HS-5 (cell line): ENCODE measurements at places on chromosomes 2 and 18.

GRCh38 chr2:47485751-47486300, 82.9 kb downstream of the MSH2 start:
- peak; percentile 29 for DNase-seq

DNA sequence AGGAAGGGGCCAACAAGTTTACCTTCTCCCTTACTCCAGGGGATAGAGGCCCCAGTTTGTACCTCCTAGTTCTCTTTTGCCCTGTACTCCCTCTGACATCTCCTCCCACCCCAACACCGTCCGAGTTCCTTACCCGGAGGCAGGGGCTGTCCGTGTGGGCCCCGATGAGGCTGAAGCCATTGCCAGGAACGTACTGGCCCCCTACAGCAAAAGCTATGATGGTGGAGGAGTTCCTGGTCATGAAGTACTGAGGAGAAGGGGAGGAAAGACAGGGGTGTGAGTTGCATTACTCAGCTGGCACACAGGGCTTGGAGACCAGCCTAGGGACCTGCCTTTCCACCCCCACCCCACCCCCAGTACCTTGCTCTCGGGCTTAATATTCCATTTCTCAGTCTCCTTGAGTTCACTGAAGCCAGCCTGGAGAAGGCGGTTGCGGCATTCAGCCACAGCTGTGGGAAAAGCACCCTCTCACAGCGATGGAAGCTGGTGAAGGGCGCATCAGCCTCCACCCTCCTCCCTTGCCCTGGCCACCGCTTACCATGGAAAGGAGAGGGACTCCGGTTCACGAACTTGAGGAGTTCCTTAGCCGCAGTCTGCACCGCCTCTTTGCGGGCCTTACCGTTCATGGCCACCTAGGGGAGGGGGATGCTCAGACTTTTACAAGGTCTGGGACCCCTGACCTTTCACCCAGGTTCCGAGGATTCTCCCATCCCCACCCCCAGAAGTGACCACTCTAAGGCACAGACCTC, 1.0 kb downstream of the DNPEP start:
- DNase-seq, result no peak

DNA sequence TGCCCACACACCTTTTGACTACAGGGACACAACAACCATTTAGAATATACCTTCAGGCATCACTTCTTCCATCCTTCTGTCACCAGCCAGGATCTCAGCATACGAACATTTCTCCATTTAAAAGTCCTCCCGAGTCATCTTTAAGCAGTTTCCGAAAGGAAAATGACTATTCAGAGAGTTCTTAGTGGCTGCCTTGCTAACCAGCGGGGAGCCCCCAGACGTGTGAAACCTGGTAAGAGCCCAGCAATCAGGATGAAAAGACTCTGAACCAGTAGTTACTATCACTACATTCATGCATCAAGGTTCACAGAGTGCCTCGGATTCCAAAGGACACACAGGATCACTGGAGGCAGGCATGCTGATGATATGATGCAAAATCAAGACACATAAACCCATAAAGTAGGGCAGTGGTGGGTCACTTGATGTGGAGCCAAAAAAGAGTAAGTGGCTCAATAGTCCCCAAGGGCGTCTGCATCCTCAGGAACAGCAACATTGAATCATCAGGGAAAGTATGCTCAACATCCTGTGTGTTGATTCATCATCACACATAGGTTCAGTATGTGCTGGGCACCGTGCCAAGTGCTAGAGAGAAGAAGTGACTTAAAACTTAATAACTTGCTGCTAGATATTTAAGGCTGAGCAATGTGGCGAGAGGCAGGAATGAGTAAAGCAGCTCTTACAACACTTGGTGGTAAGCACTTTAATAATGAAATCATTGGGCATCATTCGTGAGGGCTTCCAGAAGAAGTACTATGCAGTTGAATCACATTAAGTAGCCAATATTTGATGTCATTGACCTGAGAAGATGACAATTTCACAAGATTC, 4.4 kb downstream of the CCL20 start:
- peak; percentile 100 for DNase-seq

DNA sequence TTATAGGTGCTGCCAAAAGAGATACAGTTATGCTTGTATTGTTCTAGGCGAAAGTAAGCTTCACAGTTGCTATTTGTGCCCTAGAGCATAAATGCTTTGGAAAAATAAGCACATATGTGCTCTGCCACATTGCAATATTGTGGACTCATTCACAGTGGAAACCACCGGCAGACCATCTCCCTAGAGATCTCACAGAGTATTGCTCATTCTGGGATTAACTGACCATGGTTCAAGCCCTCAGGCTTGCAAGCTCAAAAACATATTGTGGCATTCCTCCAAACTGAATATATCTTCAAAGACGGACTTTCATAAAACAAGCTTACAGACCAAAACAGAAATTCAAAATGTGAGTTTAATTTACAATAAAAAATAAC, 158.2 kb upstream of the CCDC150 start:
- peak; percentile 57 for DNase-seq

DNA sequence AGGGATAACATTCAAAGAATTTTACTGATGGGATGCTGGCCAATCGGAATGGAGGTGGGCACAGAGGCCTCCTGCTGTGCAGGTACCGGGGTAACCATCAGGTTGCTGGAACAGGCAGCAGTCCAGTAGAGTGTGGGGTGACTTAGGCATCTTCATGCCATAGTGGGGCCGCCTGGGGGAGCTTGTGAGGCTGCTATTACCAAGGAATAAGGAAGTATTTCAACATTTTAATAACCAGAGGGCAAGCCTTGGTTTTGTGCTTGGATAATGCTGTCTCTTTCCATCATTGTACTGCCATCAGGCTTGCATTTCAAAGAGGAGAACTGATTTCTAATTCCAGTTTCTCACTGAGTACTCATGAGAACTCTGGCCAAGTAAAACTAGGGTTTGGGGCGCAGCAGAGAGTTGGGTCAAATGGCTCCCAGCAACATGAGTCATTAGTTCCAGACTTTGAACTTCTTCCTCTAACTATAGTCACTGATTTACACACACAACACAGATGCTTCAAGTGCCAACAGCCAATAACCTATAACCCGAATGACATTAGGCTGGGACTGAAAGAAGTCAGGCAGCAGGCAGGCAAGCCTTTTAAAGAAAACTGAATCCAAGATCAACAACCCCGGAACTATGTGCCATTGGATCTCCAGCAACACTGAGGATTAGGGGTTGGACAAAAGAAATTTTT, 56.1 kb upstream of the FHL2 start:
- DNase-seq, result peak; percentile 36

- no peak for DNase-seq
These were observed 46.4 kb downstream of the TIMM21 start for GRCh38 chr18:74194691-74195090.
